ENCODE measurements at places on chromosomes 6 and 20.

- peak; percentile 13 for DNase-seq
These were observed 33.0 kb downstream of the PYGB start for GRCh38 chr20:25280574-25281535.

GRCh38 chr6:36099869-36100483 is 30.3 kb upstream of the MAPK13 start:
- DNase-seq, result no peak

- DNase-seq, result no peak
These were observed 284.1 kb upstream of the TAB2 start for GRCh38 chr6:149033454-149033853.

GRCh38 chr6:118780668-118781067 is 113.3 kb upstream of the ASF1A start:
- no peak for DNase-seq

DNA sequence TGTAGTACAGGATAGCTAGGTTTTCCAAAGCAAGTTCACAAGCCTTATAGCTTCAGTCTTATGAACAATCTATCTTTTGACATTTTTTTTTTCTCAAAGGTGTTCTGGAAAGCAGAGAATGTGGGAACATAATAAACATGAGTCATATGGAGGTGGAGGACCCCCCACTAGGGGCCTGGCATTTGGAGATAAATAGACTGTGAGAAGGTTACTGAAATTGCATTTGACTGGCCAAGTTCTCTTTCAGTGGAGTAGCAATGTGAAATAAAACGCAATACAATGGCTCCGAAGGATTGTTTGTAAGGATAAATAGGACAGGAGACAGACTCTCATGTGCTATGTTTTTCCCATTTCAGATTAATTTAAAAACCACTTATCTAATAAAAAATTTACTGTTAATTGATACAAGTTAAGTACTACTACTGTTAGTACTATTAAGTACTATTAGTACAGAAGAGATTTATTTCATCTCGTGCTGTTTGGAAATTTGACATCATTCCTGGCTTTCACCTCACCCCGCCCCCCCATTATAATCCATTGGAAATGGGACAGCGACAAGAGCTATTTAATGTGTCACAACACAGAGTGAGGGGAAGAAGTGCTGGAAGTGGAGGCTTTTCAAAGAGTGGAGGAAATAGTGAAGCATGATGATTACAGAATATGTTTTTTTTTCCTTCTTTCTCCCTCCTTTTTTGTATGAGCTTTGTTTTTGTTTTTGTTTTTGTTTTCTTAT is 122.6 kb upstream of the ID4 start:
- DNase-seq, result no peak

GRCh38 chr6:1796706-1797529 is 187.2 kb downstream of the FOXC1 start:
- no peak for DNase-seq

DNA sequence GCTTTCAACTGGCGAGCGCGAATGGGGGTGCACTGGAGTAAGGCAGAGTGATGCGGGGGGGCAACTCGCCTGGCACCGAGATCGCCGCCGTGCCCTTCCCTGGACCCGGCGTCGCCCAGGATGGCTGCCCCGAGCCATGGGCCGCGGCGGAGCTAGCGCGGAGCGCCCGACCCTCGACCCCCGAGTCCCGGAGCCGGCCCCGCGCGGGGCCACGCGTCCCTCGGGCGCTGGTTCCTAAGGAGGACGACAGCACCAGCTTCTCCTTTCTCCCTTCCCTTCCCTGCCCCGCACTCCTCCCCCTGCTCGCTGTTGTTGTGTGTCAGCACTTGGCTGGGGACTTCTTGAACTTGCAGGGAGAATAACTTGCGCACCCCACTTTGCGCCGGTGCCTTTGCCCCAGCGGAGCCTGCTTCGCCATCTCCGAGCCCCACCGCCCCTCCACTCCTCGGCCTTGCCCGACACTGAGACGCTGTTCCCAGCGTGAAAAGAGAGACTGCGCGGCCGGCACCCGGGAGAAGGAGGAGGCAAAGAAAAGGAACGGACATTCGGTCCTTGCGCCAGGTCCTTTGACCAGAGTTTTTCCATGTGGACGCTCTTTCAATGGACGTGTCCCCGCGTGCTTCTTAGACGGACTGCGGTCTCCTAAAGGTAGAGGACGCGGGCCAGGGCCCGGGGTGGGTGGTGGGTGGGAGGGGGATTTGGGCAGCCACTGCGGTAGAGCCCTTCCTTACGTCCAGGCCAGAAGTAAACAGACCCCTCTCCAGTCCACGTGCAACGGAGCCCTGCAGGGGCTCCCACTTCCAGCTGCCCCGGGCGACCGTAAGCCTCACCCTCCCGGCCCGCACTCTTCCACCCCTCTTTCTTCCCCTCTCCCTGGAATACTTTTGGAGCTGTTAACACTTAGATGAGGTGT is 998 bp downstream of the BMP2 start:
- no peak for DNase-seq

DNA sequence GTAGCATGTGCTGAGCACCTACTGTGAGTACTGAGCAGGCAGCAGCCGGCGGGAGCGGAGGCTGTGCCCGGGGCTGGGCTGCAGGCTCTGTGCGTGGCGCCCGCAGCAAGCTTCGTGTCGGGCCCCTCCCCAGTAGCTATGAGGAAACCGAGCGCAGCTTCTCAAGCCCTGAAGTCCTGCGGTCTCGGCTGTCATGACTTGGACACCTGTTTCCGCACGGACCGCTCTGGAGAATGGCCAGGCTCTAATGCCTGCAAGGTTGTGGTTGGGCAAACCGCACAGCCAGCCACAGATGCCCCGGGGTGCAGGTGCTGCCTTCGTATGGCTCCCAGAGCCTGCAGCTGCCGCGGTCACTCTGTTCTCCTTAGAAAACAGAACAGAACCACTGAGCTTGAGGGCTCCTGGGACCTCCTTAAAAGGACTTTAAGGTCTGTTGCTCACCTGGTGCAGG is 33.7 kb downstream of the PYGB start:
- no peak for DNase-seq

DNA sequence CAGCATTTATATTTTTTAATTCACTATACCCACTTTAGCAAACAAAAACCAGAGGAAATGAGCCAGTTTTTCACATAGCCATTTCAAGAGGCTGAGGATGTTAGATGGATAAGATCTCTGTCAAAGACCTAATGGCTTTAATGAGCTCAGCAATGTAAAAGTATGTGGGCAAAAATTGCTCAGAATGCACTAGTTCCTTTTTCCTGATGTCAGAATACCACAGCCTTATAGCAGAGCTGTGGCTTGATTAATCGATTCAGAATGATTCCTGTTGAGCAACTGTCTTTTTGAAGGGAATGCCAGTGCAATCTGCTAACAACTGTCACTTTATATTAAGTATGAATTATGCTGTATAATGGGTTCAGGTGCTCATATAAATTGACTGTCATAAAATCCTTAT is 100.6 kb upstream of the HIVEP1 start:
- no peak for DNase-seq

- DNase-seq, result peak; percentile 59
These were observed 48.6 kb downstream of the TPD52L1 start for GRCh38 chr6:125201961-125202729.

DNA sequence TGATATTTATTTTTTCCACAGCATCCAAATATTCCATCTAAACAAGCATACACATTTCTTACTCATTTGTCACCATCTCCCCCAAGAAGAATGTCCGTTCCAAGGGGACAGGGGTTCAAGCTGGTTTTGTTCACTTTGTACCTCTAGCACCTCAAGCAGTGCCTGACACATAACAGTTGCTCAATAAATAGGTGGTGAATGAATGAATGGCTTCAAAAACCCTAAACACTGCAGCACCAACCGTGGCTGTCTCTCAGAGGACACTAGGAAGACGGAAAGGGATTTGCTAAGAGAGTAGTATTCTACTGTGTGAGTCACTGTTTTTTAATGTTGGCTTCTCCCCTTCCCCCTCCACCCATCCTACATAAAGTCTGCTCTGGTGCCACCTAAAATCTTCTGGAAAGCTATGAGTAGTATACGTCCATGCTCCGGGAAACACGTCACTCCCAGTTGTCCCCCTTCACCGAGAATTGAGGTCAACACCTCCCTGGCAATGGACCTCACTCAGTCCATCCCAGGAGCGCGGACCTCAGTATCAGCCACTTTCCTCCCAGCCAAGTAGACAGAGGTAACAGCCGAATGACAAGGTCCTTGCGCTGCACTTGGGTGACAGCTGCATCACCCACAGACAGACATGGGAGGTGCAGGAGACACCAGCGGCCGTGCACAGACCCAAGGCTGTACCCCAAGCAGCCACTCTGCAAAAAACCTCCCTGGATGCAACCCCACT is 107.4 kb downstream of the PREX1 start:
- DNase-seq, result no peak

- DNase-seq, result no peak
These were observed 2.1 kb upstream of the LIME1 start for GRCh38 chr20:63734111-63734945.

DNA sequence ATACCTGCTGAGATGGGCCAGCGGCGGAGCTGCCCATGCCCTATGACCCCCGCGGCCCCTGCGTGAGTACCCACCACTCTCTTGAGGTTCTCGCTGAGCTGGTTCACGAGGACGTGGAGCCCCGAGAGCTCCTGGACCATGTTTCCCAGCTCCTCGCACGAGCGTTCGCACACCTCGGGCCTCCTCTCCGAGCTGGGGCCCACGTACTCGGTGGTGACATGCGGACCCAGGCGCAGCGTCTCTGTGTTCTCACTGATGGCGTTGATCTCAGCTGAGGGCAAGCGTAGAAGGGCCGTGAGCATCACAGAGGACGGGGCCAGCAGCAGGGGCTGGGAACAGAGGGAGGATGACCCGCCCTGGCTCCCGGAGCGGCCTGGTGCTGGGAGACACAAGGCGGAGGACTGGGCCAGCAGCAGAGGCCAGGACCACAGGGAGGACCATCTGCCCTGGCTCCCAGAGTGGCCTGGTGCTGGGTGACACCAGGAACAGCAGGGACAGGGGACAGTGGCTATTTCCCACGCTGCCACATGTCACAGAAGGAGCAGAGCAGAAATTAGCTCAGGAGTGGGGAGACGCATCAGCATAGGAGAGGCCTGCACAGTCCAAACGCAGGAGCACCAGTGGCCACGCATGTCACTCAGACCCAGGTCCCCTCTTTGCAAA is 11.8 kb downstream of the THBS2 start:
- no peak for DNase-seq

- DNase-seq, result no peak
These were observed 46.3 kb downstream of the EZR start for GRCh38 chr6:158772851-158773371.

DNA sequence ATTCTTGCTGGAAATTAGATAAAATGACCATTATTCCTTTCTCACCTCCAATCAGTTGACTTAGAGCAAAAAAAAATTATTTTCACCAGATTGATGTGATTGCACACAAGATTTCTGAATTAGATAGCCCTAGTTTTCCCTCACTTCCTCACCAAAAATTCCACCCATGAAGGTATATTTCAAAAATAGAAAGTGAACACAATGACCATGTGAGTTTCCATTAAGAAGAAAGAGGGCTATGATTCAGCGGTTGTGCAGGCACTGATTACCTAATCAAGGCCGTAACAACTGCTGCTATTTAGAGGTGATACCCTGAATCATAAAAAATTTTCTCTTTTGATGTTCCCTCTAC is 19.5 kb upstream of the RALGAPA2 start:
- no peak for DNase-seq

DNA sequence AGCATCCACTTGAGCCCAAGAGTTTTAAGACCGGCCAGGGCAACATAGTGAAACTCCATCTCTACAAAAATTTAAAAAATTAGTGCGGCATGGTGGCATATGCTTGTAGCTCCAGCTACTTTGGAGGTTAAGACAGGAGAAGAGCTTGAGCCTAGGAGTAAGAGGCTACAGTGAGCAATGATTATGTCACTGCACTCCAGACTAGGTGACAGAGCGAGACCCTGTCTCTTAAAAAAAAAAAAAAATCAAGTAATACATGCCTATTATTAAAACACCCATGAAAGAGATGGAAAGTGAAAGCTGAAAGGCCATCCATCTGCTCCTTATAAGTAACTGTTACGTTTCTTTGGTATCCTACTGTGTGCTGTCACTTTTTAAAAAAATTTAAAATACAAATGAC is 66.4 kb downstream of the FKBP5 start:
- no peak for DNase-seq

Measured in omental fat pad (tissue), 4 donors.